Caco-2 (cell line): ENCODE measurements at places on chromosomes 1 and 21. TPM values are rescaled to one million over a fixed set of nuclear protein-coding genes. Genes with fewer than 3 reads are reported as not detected.

DNA sequence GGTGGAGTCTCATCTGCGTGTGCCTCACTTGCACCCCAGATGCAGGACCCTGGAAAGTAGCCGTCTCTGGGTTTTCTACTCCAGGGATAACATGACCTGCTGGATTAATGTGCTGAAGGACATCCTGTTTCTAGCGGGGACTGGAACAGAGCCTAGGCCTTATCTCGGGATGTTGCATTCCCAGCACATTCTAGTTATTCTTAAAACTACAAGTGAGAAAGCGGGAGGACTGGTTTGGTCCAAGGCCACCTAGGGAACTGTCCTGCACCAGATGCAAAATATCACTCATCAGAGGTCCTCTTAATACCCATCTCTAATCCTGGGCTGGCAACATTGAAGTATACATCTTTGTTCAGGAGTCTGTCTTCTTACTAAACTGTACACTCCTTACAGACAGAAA lies 179.9 kb downstream of the ZC3H11B start:
- DNase-seq: no peak

CHD5 gene
- 0.39 and 0.44 TPM in 2 replicates for total RNA-seq

- no peak for DNase-seq
These were observed 254.0 kb downstream of the PTPRU start for GRCh38 chr1:29490204-29490934.

OR2T11 gene
- not detected in 2 replicates for total RNA-seq
